ENCODE measurements at places on chromosomes 13 and 19.

GRCh38 chr13:46598820-46599180, 45.8 kb downstream of the LRCH1 start:
- DNase-seq, result no peak

DNA sequence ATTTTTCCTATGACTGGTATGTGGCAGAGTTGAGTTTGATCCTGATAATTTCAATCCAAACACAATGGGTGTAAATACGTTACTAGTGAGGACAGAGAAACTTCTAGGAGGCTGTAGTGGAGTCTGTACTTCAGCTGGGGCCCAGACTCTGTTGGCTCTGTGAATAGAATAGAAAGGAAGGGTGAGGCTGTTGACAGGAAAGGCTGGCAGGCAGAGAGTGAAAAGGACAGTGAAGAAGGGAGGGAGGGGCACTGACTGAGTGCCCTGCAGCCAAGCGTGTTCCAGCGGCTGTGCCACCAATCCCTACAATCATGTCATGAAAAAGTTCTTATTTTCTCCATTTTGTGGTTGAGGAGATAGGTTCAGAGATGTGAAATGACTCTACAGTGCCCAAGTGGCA, 80.5 kb downstream of the MBNL2 start:
- peak; percentile 50 for DNase-seq

- DNase-seq, result no peak
Observed at GRCh38 chr13:24147570-24147963, 13.0 kb upstream of the SPATA13 start.

DNA sequence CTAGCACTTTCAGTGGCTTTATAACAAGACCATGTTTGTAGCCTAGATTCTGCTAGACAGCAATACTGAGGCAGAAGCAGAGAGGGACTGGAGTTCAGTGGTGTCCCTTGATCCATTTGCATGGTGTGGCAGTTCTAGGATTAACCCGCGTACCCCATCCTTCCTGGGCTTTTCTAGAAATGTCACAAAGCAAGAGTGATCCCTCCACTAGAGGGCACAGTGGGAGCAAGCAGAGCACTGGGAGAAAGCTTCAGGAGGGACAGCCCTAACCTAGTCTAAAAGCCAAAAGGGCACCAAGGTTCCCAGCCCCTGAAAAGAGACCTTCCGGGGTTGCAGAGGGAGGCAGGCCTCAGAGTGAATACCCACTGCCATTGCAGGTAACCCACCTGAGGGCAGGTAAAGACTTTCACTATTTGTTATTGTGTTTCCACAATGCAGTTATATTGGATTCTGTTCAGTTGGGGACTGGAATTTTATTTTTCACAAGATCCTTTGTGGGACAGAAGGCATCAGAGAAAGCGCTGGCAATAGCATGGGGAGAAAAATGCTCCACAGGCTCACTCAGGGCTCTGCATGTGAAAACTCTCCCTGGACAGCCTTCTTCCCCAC, 170.6 kb downstream of the FLT1 start:
- DNase-seq, result no peak

GRCh38 chr13:22091222-22091970, 420.5 kb downstream of the FGF9 start:
- no peak for DNase-seq

- no peak for DNase-seq
Observed at GRCh38 chr13:86846501-86846900, 824.7 kb upstream of the SLITRK5 start.

DNA sequence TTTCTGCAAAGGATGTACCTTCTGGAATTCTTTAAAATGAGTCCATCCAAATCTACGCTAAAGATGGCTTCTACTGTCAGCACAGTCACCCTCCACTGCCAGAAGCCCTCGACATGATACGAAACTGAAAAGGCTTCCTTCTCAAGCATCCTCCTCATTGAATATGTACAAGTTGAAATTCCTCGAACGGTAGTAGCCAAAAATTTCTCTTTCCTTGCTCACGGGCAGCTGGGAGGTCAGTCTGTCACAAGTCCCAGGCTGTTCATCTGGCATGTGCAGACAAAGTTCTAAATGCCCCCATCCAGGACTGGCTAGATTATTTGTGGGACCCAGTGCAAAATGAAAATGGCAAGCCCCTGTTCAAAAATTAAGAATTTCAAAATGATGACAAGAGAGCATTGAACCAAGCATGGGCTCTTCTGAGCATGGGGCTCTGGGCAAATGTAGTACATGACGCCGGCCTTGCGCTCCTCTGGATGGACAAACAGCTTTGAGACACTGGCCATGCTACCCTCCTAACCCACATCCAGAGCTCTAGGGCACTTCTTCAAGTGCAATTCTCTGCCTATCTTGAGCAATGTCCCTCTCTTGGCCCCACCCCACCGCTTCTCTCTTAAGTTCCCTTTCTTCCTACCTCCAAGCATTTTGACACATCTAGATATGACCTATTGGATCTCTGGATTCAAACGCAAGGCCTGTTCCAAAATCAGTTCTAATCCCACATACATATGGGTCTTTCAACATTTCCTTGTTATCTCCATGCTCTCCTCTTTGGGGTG, 78.9 kb upstream of the FLT1 start:
- no peak for DNase-seq

DNA sequence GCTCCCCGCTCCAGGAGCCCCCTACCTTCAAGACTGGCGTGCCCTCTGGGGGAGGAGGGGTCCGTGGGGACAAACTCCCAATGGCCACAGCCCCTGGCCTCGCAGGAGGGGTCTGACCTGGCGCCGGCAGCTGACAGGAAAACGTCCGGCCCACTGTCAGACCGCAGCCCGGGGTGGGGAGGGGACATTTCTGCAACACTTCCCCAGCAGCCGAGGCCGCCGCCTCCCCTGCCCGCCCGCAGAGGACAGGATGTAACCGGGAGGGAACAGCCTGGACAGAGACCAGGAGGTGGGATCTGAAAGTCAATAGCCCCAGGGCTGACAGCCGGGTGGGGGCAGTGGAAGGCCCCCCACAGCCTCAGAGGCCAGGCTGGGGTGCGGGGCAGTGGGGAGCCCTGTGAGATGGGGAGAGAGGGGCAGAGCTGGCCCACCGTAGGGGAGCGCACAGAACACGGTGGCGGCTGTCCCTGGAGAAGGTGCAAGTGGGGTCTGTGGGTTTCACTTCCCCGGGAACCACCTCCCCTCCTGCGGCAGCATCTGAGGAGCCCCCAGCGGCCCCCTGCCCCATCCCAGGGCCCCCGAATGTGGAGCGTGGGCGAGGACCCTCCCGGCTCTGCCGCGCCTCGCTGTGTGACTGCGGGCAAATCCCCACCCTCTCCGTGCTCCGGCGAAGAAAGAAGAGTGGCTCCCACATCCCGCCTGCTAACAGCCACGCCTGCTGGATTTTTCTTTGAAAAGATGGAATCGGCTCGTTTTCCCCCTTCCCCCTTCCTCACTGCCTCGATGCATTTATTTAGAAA, at the start of gene PEAK3:
Gene PEAK3 (minus strand): TSS at position 114 of the 800 bp plus-strand sequence. CDS start 1,244 bp downstream, outside the sequence.
- DNase-seq, result peak; percentile 93

DNA sequence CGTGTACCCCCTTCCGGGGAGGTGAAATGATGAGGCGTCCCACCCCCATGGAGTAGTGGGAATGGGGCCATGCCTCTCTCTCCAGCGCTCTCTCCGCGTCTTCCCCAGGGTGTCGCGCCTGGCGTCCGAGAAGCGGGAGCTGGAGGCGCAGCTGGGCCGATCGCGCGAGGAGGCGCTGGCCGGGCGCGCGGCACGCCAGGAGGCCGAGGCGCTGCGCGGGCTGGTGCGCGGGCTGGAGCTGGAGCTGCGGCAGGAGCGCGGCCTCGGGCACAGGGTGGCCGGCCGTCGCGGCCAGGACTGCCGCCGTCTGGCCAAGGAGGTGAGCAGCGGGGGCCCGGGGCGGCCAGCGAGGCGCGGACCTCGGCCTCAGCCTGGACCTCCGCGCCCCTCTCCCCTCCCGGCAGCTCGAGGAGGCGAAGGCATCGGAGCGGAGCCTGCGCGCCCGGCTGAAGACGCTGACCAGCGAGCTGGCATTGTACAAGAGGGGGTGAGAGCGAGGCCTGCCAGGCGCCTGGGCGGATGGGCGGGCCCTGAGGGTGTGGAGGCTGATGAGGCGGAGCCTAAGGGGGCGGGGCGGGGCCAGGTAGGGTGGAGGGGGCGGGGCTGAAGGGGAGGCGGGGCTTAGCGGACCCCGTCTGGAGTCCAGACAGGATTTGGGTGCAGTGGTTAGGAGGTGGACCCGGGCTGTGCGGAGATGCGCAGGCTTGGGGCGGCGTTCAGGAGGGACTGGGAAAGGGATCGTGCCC, 7.7 kb downstream of the PGLYRP1 start:
- peak; percentile 91 for DNase-seq

DNA sequence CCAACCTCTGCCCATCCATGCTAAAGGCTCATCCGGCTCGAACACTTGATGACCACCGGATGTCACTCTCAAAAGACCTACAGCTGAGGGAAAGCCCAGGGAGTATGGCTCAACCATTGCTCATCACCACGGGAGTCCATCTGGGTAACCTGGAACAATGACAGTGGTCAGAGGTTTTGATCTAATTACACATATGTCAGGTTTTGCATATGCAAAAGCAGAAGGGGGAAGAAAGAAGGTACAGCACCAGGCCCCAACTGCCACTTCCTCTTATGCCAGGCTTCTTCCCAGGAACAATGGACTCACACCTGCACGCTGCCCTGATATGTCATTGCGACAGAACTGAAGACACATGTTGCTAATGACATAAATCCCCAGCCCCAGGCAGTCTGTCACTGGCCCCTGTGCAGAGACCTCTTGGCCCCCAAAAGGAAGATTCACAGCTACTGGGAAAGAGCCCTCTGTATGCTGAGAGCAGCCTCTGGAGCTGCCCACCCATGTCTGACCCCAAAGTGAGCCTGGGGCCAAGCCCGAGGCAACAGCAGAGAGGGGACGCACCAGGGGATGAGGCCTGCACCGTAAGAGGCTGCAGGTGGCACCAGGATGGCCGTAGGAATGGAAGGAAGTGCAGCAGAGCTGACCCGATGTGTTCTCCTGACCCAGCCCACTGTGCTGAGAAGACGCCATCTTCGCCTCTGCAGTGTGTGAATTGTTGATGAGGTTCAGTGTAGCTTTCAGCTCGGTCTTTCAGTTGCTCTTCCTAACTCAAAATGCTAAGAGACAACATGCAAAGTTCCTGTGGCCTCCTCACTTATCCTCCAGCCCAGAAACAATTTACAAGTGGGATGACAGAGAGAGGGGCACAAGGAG, 26.3 kb downstream of the EPS15L1 start:
- DNase-seq, result no peak

DNA sequence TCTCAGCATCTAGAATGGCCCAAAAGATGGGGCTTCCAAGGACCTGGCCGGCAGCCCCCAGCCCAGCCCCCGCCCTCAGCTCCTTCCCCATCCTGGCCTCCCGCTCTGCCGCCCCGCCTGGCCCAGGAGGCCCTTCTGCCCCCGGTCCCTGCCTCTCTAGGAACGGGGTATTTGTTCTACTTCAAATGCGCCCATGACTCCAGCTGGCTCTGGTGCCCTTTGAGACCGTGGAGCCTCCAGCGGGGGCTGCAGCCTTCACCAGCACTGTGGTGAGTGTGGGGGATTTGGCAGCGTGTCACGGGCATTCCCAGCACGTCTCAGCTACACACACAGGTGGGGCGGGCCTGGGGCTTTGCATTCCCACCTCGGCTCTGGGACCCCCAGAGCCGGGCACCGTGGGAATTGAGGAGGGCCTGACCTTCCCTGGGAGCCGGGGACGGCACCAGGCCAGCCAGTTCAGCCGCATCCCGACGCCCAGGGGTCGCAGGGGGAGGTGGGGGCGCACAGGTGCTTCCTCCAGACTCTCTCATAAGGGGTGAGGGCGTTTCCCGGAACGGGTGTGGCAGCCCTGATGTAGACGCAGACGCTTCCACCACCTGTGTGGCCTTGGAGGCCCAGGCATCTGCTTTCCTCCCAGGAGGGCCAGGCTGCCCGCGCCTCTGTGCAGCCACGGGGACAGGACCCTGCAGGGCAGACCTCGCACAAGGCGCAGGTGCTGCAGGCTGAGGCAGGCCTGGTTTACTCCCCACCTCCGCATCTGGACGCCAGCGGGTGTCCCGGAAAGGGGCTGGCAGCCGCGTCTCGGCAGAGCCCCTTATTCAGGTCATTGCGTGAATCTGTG, 947 bp downstream of the ATP4B start:
- DNase-seq, result no peak

- DNase-seq, result no peak
Observed at GRCh38 chr13:43661161-43661830, 125.5 kb downstream of the ENOX1 start.

GRCh38 chr19:47240556-47240955, 9.6 kb upstream of the BBC3 start:
- no peak for DNase-seq

DNA sequence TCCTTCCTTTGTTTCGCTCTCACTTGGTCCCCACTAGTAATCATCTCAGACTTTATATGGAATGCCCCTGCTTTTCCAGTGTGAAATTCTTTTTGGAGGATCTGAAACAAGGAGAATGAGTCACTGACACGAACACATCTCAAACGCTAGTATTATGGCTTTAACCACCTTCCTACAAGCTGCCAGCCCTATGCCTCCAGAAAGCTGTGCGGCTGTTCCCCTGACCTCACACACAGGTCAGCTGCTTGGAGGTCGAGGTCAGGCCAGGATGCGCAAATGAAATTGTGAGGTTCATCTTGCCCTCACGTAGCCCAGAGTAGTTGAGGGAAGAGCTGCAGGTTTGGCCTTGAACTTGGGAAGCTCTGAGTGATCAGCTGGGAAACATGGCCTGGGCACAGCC, 449.8 kb downstream of the FGF9 start:
- DNase-seq, result no peak

DNA sequence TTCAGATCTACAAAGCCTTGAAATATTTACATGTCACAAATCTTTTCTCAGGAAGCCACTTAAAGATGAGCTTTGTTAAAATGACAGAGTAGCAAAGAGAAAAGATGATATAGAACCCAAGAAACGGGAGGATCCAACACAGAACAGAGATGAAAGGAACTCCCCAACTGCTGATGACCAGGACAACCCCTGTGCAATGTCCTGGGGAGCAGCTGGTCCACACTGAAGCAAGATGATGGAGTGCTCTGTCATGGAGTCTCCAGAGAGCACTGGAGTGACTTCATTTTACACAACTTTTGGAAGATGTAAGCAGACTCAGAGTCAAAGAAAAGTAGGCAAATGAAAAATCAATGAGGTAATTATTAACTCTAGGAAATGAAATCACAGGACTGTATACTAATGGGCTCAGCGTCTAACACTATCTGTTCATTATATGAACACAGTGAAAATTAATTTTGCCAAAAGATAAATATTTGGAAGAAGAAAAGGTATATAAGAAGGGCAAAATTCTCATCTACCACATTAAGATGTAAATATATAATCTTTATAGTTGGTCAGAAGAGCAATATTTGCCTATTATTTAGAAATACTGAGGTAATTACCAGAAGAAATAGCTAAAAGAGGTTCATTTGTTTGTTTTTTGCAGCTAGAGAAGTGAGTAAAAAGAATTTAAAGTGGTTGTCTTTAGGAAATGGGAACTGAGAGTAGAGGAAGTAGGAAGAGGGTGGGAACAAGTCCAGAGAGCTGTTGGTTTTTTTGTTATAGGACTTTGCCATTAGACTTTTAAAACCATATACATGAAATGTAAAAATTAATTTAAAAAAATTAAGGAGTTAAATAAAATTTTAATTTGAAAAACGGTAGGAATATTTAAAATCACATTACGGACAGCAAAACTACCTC, 30.5 kb downstream of the MTRF1 start:
- DNase-seq, result no peak

- DNase-seq, result no peak
Observed at GRCh38 chr13:32430018-32430747, 2.3 kb upstream of the N4BP2L1 start.

GRCh38 chr19:13055213-13056051, 47.2 kb downstream of the LYL1 start:
- no peak for DNase-seq

GRCh38 chr19:1913781-1914577, 8.8 kb downstream of the ADAT3 start:
- no peak for DNase-seq

GRCh38 chr13:73532987-73533510, 474.2 kb downstream of the KLF5 start:
- no peak for DNase-seq

Measured in posterior cingulate gyrus (tissue), 11 donors.